ENCODE measurements at places on chromosomes 12 and 14.

DNA sequence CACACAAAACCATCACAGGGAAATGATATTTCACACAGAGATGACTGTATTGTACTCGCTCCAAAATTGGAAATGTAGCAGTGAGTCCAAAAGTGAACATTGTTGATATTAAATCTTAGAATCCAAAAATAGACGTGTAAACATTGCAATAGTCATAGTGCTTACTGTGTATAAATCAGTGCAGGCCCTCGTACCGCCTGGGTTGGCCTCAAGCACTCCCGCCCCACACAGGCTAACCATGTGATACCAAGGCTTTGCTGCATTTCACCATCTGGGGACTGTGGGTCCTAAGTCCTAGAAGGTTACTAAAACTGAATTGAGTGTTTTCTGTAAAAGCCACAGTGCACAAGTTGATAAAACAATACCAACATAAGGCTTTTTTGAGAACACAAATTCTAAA is 107.3 kb downstream of the PPP2R5E start:
- no peak for DNase-seq

DNA sequence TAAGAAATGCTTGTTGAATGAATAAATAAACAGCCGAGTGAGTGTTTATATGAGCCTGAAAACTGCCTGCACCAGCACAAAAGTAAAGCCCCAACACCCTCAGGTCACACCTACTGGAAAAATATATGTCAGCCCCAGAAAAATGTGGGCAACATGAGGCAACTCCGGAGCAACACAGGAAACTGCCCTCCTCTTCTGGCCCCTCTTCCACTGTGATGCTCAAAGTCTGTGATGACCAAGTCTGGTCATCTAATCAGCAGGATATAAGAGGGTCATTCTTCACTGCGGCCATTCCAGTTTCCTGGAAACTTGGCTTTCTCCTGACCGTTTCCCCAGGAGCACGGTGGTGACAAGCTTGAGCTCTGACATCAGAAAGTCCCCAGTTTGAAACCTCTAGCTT is 159.6 kb upstream of the PZP start:
- DNase-seq: no peak

DNA sequence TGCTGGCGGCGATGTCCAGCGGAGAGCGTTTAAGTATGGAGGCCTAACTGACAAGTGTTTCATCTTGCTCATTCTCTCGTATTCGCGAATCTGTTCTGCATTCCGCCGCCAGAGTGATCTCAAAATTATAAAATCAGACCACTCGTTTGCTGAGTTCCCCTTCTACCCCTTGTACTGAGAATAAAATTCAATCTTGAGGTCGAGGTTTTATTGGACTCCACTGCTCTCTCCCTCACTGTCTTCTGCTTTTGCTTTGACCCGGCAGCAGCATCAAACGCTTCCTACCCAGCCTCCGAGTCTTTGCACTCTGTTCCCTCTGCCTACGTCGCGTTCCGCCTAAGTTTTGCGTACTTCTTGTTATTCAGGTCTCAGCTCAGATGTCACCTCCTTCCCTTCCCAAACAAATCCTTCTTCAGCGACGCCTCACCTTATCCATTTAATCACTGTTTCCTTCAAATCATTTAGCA is 462 bp downstream of the KNTC1 start:
- no peak for DNase-seq

- no peak for DNase-seq
Observed at GRCh38 chr14:69373104-69373503, 25.0 kb downstream of the ERH start.

- DNase-seq: no peak
Observed at GRCh38 chr12:10052193-10052913, 21.9 kb downstream of the CLEC9A start.

- no peak for DNase-seq
Observed at GRCh38 chr12:8664228-8664913, 1.7 kb upstream of the MFAP5 start.

- no peak for DNase-seq
Observed at GRCh38 chr14:30264161-30264560, 294.8 kb upstream of the G2E3 start.

DNA sequence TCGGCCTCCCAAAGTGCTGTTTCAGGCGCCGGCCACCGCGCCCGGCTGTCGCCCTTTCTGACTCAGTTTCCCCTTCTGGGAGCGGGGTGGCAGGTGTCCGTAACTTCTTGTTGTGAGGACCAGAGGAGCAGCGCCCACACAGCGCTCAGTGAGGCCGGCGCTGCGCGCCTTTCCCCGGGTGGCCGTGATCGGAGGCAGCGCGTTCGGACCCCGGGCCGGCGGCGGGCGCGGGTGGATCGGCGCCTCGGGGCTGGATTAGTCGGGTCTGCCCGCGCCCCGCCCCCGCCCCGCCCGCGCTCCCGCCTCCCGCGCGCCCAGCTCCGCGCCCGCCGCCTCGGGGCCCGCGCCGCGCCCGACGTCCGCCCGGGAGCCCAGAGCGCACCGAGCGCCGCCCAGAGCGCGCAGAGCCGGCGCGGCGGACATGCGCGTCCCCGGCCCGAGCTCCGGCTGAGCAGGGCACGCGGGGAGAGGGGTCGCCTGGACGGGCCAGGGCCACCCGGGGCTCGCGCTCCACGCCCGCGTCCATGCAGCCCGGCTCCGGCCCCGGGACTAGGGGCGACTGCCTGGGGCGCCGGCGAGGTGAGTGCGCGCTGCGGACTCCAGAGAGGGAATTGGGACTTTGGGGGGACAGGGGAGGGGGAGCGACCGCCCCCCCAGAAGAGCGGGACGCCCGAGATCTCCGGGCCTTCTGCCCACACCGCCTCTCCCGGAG is 50.6 kb downstream of the LRCOL1 start:
- DNase-seq: no peak

- no peak for DNase-seq
Observed at GRCh38 chr14:79597566-79597965, 613.7 kb downstream of the DIO2 start.

- DNase-seq: no peak
Observed at GRCh38 chr12:108338915-108339657, at the start of gene CMKLR1. Gene CMKLR1, minus strand, starts transcription at chr12:108339311. Its CDS starts 45,720 bp downstream, at chr12:108293591.

DNA sequence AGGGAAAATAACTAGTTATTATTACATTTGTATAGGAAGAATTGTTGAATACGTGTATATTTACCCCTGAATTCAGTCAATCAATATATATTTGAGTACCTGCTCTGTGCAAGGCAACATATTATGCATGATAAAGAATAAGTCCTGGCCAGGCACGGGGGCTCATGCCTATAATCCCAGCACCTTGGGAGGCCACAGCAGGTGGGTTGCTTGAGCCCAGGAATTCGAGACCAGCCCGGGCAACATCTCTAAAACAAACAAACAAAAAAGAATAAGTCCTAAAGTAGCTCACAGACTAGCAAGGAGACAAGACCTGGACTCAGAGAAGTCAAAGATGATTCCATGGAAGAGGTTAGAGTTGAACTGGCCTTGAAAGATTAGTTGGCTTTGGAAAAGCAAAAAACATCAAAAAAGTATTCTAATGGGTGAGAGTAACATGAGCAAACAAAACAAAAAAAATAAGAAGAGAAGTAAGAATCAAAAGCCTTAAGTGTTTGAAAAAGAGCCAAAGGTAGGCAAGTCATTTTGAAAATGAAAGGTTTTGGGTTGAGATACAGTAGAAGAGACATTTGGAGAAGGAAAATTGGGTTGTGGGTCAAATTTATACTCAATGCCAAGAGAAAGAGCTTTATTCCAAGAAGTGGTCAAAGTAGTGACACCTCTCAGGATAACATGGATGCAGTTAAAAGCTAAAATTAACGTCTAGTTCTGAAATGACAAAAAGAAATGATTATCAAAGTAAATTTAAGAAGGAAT is 115.2 kb upstream of the BCAT1 start:
- DNase-seq: no peak

DNA sequence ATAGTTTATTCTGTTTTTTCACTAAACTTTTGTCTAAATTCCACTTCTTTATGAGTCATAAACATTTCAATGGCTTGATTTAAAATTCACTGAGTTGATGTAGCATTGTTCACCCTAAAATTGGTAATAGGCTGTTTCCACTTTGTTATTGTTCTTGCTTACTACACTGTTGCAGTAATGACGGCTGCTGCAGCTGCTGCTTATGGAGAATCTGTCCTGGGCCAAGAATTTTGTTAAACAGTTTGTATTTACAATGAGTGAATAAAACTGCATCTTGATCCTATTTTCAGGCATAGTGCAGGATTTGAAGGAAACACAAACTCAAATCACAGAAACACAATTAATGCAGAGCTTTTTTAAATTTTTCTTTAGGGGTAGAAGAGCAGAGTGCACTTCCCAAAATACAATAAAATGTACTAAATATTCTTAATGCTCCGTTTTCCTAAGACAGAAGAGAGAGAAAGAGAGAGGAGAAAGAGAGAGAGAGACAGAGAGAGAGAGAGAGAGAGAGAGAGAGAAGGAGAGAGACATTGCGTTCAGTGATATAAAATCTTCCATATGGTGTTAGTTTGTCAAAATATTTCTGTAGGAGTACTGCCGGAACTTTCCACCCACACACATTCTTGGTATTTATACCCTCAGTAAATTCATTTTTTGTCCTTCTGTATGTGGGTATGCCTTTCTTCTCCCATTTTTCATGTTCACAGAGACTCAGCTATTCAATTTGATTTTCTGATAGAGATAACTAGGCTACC is 266.4 kb downstream of the LRFN5 start:
- no peak for DNase-seq

DNA sequence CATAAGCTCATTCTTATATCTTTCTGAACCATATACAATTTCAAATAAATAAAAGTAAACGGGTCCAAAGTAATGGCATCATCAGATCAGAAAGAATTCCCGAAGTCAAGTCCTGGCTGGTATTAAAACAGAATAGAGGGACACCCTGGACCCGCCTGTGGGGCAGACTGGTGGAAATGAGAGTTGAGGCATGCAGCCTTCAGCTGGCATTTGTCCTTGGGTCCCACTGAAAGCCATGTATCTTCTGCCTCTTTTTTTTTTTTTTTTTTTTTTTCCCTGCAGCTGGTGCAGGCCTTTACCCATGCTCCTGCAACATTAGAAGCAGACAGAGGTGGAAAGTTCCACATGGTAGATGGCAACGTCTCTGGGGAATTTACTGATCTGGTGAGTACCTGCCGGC is 9.9 kb downstream of the AHSA1 start:
- no peak for DNase-seq

DNA sequence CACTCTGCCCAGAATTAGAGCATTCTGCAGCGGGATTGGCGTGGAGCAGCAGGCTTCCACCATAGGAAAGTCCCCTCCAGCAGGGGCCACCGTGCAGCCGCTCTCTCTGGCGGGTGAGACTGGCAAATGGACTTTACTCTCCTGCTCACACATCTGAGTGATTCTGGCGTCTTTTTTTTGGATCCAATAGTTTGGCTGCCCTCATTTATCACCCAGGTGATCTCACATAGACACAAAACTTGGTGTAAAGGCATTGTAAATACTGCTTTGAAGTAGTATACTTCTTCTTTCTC is 130.3 kb downstream of the TGFB3 start:
- no peak for DNase-seq

DNA sequence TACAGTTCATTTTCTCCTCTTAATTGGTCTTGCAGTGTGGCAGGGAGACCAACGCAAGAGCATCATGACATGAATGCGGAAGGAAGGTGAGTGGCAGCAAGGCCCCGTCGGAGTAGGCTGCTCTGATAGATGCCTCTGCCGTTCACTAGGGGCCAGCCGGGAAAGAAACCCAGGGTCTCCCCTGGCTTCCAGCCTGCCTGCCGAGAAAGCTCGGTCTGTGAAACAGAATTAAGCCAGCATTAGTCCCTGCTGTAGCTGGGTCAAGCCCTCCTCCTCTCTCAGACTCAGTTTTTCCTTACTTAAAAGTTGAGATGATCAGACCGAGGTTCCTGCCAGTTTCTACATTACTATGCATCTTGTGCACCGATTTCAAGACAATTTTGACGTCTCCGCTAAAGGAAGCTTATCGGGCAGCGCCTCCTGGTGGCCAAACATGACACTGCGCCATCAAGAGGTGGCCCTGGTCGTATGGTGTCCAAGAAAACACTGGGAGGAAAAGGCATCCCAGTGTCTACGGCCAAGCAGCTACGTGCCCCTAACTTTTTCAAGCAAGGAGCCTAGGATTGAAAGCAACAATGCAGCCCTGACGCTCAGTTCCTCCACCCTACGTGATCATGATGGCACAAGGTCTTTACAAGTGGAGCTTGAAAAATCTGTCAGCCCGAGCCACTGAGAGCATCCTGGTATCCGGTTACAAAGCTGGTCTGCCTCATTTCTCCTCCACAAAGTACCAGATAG is 131.6 kb downstream of the KSR2 start:
- no peak for DNase-seq

GRCh38 chr12:57887631-57888408 is 41.3 kb upstream of the CTDSP2 start:
- no peak for DNase-seq

GRCh38 chr12:5008661-5009060 is 35.0 kb upstream of the KCNA5 start:
- no peak for DNase-seq

DNA sequence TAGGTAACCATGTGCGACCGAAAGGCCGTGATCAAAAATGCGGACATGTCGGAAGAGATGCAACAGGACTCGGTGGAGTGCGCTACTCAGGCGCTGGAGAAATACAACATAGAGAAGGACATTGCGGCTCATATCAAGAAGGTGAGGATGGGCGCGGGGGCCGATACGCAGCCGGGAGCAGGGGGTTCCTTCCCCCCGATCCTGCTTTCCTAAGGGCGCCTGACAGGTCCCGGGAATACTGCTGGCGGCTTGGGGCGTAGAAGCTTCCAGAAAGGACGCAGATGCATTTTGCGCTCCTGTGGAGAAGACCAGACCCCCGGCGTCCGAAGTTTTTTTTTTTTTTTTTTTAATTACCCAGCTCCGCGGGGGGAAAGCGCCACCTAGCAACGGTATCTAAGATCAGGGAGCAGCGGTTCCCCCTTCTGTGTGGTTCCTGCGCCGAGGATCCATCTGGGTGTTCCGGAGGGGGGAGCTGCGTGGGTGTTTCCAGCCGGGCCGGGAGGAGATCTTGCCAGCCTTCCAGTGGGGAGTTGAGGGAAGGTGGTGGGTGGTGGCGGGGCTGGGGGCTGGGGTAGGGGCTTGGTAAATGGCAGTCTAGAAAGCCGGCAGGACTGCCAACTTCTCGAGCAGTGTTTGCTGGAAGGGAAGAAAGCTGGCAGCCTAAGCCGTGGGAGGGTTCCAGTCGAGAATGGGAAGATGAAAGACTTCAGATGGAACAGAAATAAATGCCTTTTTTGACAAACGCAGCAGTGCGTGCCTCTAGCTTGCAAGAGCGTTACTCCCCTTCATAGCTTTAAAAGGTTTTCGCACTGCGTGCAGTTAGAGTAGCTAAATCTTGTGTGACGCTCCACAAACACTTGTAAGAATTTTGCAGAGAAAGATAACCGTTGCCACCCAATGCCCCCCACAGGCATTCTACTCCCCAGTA is 764 bp downstream of the DYNLL1 start:
- DNase-seq: no peak

DNA sequence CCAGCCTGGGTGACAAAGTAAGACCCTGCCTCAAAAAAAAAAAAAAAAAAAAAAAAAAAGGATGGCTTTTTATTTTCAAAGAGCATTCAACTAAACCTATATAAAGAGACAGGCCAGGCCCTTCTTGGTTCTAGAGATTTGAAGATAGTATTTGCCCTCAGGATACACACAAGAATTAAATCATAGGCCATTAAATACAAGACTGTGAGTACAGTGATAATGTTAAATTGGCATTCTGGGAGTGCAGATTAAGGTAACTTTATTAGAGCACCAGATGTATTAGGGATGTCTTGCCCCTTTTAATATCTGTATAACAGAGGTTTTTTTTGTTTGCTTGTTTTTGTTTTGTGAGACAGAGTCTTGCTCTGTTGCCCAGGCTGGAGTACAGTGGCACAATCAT is 61.3 kb downstream of the ATF7IP start:
- no peak for DNase-seq

GRCh38 chr12:71846322-71846940 is 6.9 kb downstream of the TBC1D15 start:
- DNase-seq: no peak
